ENCODE measurements at places on chromosomes 2 and 18.

GRCh38 chr2:231464576-231465540 lies 574 bp upstream of the NCL start:
- DNase-seq: peak; percentile 100

GRCh38 chr18:59996370-59996966 lies 96.7 kb downstream of the PMAIP1 start:
- no peak for DNase-seq

DNA sequence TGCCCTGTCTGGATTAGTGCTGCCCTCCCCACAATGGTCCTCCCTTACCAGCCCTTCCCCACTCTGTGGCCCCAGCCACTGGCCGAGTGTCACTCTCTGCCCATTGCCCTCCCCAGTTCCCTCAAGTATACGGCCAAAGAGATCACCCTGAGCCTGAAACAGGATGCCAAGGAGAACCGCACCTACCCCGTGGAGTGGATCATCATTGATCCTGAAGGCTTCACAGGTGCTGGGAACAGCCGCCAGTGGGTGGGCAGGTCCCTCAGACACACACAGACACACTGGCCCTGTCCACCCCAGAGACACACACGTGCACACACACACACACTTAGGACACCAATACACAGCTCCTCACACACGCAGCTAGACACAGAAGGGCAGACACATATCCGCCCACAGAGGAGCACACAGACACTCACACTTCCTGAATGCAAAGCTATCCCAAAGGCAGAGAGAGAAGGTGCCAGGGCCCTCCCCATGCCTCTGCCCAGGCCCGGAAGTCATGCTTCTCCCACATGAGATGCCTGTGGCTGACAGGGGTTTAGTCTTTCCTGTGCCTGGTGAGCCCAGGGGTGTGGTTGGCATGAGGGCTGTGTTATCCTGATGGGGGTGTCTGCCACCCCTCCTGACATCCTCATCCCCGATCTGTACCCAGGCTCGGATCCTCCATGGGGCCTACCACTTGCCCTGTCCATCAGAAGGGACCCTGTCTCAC lies 2.9 kb downstream of the CHRND start:
- DNase-seq: no peak

GRCh38 chr2:39370101-39370500 lies 67.0 kb downstream of the MAP4K3 start:
- no peak for DNase-seq

GRCh38 chr2:189874586-189875320 lies 90.5 kb downstream of the PMS1 start:
- no peak for DNase-seq

DNA sequence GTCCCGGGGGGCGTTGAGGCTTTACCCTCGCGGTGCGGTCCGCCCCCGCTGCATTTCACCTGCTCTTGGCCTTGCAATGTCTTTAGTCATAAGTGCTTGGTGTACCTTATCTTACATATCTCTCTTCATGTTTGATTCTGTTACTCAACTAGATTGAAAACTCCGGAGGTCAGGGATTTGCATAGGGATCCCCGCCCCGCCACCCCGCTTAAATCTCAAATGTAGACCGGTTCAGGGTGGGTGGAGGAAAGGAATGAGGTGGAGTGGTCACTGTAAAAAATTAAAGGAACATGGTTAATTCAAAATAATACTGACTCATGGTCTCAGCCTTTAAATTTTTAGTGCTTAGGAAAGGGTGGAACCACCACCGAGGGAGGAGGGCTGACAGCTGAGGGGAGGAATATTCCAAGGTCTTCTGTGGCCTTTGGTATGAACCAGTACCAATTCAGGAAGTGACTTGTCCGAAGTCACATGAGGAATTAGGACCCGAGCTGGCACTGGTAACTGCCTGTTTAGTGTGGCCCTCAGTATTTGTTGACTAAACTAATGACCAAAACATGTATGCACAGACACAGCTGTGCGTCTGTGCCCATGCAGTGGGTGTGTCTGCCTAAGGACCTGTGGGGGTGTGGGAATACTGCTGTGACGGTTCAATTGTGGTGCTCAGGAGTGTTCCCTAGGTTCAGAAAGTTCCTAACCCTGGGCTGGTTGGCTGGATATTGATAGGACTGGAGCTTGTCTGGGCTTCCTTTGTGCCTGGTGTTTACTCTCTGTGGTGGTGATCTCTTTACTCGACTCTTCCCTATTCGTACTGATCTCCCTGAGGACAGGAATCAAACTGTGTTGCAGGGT lies 1.0 kb downstream of the PLEKHB2 start:
- DNase-seq: peak; percentile 28

- DNase-seq: no peak
Observed at GRCh38 chr2:188813857-188814256, 160.3 kb upstream of the COL3A1 start.

DNA sequence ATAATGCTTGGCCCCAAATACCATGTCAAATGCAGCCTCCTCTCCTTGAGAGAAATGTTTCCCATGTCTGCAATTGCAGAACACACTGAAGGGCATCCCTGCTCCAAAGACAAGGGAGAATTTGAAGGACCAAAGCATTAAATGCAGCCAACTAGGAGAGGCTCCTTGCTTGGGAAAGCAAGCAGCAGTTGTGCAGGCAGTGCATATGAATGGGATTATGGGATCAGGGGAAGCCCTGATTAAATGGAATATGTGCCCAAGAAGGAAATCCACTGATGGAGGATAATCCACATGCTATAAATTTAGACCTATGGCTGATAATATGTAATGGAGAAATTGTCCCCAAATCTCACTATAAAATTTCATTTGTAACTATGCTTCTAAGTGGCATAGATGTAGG lies 116.1 kb downstream of the NCKAP5 start:
- DNase-seq: no peak

DNA sequence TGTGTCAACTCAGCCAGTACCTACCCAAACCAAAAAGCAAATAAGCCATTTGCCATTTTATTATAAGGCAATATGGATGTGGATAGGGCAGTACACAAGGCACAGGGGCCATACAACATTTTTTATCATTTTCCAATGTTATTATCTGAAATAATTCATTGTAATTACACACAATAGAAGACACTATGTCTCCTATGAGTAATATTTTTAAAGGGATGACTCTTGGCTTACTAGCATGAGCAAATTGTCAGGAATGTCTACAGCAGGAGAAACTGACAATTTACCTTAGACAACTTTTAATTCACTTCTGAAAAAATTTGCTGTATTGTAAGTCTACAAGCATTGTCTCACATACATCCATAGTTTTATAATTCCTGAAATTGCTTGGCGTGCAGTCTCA lies 1193.9 kb upstream of the CELF4 start:
- DNase-seq: no peak

DNA sequence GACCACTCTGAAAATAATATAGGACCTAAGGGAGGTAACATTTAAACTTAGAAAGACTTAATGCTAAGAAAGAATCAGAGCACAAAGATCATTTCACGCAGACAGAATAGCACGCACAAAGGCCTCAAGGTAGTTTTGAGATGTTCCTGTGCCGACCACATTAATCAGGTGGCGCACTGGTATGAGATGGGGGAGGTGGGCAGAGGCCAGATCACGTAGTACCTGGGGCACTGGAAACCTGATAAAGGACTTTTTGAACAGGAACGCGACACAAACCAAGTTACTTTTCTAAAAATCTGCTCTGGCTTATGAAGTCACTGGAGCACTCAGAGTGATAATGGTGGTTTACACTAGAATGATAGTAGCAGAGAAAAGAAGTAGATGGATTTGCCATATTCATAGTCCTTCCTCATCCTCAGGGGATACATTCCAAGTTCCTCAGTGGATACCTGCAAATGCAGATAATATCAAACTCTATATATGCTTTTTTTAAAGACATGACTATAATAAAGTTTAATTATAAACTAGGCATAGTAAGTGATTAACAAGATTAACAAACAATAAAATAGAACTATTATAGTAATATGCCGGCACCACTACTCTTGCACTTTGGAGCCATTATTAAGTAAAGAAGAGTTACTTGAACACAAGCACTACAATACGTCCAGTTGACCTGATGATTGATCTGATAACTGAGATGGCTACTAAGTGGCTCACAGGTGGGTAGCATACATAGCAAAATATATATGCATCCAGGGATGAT lies 42.6 kb upstream of the CDCA7 start:
- no peak for DNase-seq

- no peak for DNase-seq
Observed at GRCh38 chr2:1514391-1515072, 101.3 kb downstream of the TPO start.

DNA sequence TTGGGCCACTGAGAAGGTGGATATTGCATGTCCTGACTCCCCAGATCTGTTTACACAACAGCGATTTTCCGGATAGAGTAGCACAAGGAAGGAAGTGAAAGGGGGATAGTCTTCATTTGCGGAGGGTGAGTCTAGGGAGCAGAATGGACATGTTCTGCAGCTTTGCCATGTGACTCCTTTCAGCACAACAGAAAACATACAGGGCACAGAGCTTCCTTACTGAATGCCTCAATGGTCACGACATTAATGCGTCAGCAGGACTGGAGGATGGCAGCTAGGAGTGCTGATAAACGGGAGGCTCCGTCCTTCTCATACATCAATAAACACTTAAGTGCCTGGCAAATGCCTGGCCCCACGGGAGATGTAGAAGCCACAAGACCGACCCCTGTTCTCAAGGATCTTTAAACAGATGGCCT lies 163.0 kb downstream of the FAM210A start:
- DNase-seq: no peak

DNA sequence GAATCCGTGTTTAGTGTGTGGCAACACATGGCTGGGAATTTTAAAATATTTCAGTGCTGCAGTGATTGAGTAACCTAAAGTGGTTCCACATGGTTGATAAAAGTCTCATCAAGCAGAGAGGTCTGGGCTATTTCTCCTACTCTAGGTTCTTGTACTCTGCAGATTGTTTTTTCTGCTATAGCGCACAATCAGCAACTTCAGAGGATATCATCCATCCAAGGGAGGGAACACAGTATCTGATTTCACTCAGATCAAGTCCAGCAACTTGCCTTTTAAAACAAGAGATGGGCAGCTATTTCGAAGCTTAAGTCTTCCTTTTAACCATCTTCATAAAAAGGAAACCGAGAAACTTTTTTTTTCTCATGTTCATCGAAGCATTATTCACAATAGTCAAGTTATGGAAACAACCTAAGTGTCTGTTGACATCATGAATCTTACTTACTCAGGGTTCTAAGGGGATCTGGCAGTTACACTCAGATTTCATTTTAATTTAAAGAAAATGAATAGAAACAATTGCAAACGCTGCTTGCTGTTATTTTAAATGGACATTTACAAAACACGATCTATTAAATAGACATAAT lies 172.7 kb upstream of the TRIB2 start:
- DNase-seq: no peak

- DNase-seq: no peak
Observed at GRCh38 chr2:224650815-224651439, 65.2 kb downstream of the CCDC195 start.
